Astrocyte (in vitro differentiated cells and primary cell): ENCODE measurements at places on chromosomes 1 and 21. TPM values are rescaled to one million over a fixed set of nuclear protein-coding genes. Genes with fewer than 3 reads are reported as not detected.

DNA sequence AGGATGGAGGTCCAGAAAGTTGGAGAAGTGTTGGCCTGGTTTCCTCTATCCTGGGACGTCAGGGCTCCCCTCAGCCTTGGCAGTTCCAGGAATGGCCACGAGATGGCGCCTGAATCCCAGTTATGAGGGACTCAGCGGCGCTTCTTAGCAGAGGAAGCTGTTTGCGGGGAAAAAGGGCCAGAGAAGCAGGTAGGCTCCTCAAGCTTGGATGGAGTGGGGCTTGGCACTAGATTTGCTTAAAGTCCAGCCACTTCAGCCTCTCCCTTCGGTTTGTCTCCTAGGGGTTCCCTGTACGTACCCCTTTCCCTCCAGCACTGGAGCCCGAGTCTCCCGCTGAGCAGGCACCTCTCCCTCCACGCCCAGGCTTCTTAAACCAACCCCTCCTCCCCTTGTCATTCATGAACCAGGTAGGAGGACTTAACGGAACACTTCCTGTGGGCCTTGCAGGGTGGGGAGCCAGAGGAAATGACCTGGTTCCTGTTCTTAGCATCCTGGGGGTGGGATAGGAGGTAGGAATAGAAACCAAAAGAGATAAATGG is 32.0 kb upstream of the TENT5B start:
- DNase-seq, result peak; percentile 35

- DNase-seq, result no peak
Observed at GRCh38 chr1:214463596-214463995, 87.8 kb downstream of the PTPN14 start.

DNA sequence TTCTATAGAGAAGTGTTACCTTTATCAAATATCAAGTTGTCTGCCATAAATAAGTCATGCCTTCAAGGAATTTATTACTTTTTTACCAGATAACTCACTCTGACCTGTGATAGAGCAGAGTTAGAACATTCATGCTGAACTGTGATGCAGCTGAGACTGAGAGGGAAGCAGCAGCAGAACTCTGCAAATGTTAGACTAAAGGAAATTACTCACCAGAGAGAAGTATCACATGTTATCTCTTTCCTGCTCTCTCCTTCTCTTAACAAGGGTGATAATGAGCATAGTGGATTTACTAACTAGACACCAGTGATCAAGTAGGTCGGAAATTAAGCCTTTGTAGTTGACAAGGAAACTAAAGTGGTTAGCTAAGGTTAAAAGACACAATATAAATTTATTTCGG is 181.6 kb downstream of the RASAL2 start:
- DNase-seq, result no peak

The TEDDM1 gene
- not detected in 2 replicates for total RNA-seq

DNA sequence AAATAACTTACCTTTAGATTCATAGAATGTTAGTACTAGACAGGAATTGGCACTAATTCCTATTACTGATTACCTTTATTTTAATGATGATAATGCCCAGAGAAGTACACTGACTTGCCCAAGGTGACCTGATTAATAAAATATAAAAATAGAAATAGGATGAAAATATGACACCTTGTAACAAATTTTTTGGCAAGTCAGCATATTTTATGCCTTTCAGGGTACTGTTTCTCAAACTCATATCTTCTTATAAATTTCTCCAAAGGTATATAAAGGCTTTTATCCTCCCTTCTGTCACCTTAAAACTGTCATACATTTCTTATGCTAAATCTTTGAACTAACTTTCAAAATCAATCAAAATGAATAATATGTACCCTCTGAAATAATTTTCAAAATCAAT is 171.4 kb downstream of the LRRC40 start:
- DNase-seq, result no peak

- no peak for DNase-seq
Observed at GRCh38 chr1:19785660-19786059, 14.1 kb downstream of the TMCO4 start.

- no peak for DNase-seq
Observed at GRCh38 chr21:42619166-42619565, 34.3 kb upstream of the PDE9A start.

- no peak for DNase-seq
Observed at GRCh38 chr1:109771712-109772657, 8.3 kb upstream of the EPS8L3 start.

The LGR6 gene
- total RNA-seq, result 0.27 and 0.48 TPM in 2 replicates

DNA sequence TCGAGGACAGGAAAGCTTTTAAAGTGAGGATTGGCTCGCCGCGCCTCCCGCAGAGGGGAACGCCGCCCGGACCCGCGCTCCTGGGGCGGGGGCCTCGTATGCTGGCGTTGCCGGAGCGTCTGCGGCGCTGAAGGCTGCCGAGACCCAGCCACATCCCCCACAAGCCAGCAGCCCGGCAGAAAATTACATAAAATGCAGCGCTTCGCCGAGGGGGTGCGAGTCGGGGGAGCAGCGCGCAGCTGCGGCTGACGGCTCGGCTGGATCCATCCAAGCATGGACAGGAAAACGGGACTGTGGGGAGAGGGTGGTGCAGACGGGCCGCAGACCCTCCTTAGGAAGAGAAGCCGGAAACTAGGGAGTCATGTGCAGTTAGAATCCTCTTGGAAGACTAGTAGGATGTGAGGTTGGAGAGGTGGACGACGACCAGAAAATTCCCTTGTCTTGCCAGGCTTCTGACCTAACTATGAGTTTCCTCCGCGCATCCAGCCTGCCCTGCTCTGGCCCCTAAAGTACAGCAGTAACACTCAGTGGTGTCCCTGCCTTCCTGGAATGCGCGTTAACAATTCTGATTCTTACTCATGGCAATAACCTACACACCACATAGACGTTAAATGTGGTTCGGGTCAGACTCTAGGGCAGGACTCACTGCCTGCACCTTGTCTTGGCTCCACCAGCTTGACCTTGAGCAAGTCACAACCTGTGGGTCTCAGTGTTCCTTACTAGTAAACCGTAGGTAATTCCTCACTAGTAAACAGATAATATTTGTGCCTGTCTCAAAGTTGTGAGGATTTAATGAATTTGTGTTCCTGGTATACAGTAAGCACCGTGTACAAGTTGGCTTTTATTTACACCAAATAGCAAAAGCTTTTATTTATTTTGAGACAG is 953 bp upstream of the BRWD1 start:
- peak; percentile 73 for DNase-seq

The GABPA gene
- 22.6 and 23.6 TPM in 2 replicates for total RNA-seq

DNA sequence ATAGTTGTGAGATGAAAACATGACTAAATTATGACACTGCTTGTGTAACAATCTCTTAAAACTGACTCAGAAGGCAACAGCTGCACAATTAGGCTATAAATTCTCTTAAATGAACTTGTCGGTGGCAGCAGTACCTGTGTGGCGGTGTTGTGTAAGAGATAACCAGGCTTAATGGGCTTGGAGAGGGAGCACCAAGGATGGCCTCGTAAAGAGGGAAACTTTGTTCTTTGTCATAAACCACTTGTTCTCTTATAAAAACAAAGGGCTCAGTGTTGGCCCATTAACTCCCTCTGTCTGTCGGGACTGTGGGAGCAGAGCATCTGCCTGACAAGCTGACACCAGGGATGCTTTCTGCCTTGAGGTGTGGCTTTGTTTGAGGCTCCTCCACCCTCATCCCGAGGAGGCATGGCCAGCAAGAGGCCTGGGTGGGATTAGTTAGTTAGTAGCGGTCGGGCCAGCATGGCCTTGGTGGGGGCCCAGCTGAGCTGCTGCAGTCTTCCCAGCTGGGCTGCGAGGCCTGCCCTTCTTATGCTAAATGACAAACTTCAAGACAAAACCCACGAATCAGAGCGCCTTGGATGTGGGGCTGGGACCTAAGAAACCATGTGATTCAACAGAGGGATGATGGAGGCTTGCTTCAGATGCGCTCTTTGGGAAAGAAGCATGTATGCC is 171.4 kb downstream of the CAMTA1 start:
- DNase-seq, result no peak

GRCh38 chr1:67261680-67262079 is 46.0 kb upstream of the IL12RB2 start:
- no peak for DNase-seq

GRCh38 chr1:153882296-153882912 is 40.4 kb downstream of the GATAD2B start:
- peak; percentile 11 for DNase-seq

The ENO1 gene
- total RNA-seq, result 1,663 and 1,692 TPM in 2 replicates

- no peak for DNase-seq
Observed at GRCh38 chr1:109389638-109390341, 7.9 kb downstream of the SORT1 start.

DNA sequence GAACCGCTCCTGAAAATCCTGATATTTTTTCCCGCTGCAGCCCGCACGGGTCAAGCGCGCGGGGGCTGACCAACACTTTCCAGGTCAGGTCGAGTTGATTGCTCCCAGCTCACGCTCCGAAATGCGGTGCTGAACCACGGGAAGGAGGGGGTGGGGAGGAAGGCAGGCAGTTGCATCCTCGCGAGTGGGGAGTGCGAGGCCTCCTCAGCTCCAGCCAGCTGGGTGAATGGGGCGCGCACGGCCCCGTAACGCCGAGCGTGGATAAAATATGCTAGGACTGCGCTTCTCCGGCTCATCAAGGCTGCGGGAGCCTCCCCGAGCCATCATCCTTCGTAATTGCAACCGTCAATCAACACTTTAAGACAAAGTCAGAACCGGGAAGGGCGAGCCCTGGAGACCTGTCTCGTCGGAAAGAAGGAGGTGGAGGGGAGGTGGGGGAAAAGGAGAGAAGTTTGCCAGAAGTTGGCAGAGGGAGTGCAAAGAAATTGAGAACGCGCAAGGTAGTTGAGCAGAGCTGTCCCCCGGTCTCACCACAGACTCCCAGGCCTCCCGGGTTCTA is 8.0 kb downstream of the NR5A2 start:
- DNase-seq, result no peak

The PLA2G2F gene
- total RNA-seq, result 0.23 TPM in 1 of 2 replicates, not detected in the other

DNA sequence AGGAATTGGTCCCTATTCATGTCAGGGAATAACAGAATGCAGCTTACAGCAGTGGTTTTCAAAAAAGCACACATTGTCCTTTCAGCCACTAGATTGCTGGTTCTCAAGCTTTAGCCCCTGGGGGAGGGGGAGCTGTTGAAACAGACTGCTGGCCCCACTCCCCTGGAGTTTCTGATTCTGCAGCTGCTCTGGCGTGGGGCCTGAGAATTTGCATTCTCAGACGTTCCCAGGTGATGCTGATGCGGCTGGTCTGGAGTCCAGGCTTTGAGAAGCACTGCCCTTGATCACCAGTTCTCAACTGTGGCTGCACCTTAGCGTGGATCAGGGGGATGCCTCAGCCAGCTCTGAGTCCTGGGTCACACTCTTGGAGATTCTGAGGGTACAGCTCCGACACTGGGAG is 62.7 kb upstream of the LAPTM5 start:
- DNase-seq, result no peak

DNA sequence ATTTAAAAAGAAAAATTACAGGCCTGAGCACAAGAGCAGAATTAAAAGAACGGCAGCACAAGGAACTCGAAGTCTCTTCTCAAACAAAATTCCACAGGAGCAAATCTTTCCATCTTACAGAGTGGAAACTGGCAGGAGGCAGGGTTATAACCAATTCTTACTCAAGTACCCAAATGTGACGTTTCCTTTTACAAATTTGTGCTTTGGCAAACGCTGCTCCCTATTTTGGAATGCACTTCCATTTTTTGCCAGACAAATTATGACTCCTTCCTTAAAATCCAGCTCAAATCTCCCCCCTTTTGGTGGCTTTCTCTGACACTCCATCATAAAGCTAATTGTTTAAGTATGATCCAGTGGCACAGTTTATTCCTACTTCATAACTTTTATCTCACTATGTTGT is 7.8 kb downstream of the ERI3 start:
- peak; percentile 41 for DNase-seq

- DNase-seq, result peak; percentile 54
Observed at GRCh38 chr1:212366901-212367300, 47.8 kb downstream of the PACC1 start.

DNA sequence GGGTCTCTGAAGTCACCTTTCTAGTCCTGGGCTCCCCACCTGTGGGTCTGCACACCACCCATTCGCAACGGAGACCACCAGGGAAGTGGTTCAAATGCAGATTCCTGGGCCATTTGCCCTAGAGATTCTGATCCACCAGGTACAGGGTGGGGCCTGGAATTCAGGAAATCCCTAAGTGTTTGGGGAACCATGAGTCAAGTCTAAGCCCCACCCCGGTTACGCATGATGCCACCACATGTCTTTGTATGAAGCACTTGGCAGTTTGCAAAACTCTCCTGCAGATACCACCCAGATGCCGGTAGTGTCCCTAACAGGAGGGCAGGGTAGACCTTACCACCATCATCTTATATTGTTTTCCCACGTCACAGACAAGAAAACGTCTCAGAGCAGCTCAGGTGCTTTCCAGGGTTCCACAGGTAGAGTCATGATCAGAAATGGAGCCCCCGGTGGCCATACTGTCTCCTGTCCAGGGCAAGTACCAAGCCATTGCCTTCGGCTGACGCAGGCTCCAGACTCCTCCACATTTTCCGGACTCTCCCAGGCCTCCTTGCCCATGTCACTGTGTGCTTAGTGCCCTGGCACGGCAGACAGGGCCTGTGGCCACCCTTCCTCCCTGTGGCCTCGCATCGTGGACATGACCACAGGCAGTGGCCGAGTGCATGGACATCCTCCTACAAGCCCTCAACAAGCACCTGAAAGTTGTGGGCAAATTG is 89.2 kb upstream of the TMEM51 start:
- no peak for DNase-seq

GRCh38 chr1:116001739-116002487 is 25.6 kb downstream of the SLC22A15 start:
- DNase-seq, result no peak

- DNase-seq, result peak; percentile 96
Observed at GRCh38 chr1:202235856-202236837, 42.5 kb downstream of the LGR6 start.

DNA sequence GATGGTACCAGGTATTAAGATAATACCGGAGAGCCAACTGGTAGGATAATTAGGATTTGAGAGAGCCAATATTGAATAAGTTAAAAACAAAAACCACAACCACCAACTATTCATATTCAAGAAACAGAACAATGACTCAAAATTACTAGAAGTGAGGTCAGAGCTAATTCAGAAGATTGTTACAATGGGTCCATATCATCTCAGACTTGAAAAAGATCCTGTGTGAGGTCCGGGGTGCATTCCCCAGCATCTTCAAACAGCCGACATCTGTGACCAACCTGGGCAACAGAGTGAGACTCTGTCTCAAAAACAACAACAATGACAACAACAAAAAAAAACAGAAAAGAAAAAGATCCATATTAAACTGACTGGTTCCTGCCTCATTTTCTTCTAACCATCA is 18.6 kb downstream of the AK2 start:
- no peak for DNase-seq

GRCh38 chr1:183834568-183834967 is 29.6 kb downstream of the RGL1 start:
- DNase-seq, result no peak

DNA sequence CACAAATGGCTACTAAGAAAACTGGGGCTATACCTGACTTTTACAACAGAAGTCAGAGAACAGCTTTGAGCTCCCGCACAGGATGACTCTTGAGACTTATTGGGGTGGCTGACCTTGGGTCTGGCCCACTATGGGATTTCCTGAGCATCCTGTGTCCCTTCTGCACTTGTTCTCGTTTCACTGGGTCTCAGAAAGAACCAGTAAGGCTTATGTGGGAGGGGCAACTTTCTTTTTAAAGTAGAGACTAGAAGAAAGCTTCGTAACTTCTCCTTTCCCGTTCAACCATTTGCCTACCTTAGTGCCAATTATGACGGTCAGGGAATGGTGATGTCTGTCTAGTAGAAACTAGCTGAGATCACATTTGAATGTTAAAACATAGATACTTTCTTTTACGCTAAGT is 59.5 kb upstream of the C1orf105 start:
- no peak for DNase-seq
